ENCODE measurements at places on chromosomes 3 and 15.

DNA sequence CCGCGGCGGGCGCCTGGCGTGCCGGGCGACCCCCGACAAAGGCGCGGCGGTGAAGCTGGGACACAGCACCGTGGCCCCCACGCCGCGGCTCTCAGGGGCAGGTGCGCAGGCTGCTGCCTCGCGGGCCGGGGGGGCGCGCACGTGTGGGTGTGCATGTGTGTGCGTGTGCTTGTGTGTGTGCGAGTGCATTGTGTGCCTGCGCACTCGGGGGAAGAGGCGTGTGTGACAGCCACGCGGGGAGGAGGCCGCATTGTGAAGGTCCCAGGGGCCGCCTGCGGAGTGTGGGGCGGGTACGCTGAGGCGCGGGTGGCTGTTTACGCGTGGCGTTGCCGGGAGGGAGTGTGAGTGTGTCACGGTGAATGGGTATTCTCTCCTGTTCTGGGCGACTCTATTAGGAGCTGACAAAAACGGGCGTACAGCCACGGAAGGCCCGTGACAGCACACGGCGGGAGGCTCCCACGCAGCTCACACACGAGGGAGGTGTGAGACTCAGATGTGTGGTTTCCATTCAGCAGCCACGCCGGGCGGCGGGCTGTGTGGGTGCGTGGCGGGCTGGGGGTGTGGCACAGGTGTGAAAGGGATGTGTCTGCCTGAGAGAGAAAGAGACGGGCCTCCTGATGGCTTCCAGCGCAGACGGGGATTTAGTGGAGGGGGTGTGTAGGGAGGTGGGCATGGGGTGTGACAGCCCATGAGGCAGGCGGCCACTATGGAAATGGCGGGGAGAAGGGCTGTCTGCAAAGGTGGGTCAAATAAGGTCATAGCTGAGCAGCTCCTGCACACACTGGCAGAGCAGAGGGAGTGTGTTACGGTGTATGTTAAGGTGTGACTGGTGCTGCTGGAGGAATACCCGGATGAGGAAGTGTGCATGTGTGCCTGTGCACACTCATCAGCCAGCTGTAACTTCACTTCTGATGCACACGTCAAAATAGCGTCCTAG lies 750 bp downstream of the PODXL2 start:
- DNase-seq = no peak

GRCh38 chr3:114451561-114452018 lies 157.8 kb downstream of the TIGIT start:
- DNase-seq = no peak

DNA sequence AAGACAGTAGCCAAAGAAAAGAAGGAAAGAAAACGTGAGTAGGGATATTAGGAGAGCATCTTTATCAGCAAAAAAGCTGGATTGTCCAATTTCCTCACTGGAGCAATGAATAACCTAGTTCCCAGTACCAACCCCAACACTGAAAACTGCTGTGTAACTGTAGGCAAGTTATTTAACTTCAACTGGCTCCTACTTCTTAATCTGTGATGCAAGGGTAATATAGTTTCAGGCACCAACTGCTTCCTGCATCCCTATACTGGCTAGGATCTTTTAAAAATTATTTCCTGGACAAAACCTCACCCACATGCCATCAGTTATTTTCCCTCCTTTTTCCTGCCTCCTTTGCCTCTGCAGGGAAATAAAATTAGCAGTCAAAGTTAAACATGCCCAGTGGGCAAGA lies 59.6 kb downstream of the ZBTB20 start:
- no peak for DNase-seq

- no peak for DNase-seq
These were observed 10.9 kb downstream of the STRIT1 start for GRCh38 chr3:155282385-155283091.

- DNase-seq = no peak
These were observed 5.8 kb upstream of the RYR3 start for GRCh38 chr15:33304924-33305323.
